ENCODE measurements at places on chromosomes 11 and 22.

DNA sequence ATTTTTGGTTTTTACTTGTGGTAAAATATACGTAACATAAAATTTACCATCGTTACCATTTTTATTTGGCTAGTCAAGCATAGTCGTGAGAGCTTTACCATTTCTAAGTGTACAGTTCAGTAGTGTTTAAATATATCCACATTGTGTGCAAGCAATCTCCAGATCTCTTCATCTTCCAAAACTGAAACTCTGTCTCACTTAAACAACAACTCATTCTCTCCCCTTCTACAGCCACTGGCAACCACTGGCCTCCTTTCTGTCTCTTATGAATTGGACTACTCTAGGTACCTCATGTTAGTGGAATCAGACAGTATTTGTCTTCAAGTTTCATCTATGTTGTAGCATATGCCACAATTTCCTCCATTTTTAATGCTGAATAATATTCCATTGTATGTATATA lies 37.4 kb downstream of the SMC1B start:
- no peak for DNase-seq

- no peak for DNase-seq
These were observed 62.5 kb downstream of the TIMP3 start for GRCh38 chr22:32864041-32864440.

DNA sequence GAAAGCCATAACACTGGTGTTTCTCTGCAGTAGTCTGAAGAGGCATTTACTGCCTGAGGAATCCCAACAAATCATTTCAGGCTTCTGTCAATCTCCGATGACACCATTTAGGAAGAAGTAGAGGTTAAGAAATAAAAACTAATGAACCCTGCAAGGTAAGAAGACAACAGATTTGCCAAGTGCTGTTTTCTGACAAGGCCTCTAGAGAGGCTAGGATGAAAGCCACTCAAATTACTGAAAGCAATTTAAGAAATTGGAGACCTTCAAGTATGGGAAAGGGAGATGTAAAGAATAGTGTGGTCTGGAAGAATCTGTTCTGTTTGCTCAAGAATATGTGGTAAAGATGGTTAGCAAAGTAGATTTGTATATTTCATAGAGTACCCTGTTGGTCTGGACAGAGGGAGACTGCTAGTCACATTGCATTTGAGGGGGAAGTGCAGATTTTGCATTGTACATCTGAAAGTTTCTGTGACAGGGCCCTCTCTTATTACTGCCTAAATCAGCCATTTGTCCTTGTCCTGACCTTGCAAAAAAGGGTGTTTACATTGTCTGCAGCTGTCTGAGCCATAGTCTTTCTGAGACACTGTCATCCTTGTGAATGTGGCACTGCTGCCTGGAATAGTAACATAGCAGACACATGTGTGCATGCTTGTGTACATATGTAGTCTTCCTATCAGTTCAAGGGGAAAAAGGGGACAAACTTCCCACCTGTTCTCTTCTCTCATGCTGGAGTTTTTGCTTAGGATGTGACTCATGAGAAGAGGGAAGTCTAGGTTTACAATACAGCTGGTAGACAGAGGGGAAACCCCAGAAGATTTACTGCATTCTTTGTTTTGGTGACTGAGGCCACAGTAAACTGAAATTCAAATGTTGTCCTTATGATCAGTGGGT lies 640.2 kb upstream of the KIRREL3 start:
- no peak for DNase-seq

- DNase-seq: no peak
These were observed 58.4 kb downstream of the TRMU start for GRCh38 chr22:46393873-46394272.

- DNase-seq: no peak
These were observed 718 bp upstream of the CCDC88B start for GRCh38 chr11:64339286-64339685.

DNA sequence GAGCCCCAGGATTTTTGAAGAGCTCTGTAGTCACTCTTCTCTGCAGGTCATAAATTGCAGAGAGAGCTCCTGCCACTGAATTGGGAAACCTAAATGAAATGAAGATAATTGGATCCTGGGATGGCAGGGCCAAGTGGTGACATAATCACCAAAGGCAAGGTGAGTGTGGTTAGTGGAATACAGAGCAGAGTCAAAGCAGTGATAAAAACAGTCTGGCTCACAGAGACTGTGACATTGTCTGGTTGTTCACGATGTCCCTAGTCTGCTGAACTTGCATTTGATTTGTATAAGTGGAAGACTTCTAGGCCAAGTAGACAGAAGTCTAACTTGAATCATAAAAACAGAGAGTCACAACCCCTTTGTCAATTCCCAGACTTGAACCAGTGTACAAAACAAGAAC lies 26.8 kb upstream of the SPATA19 start:
- DNase-seq: no peak

DNA sequence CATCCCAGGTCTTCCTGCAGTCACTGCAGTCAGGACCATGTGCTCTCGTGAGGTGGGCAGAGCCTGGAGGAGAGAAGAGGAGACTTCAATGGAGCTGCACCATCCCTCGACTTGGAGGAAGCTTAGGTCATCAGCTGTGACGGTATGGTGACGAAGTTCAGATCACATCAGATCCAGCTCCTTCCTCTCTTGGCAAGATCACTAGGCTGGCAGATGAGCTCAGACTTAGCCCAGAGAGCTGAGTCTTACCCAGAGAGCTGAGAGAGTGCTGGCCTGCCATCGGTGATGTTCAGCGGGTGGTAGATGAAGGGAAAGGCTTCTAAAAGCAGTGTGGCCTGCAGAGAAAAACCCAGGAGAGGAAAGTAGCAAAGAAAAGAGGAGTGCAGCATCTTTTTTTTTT lies 1.8 kb upstream of the SLC15A3 start:
- no peak for DNase-seq

GRCh38 chr11:65692367-65692766 lies 19.7 kb upstream of the KAT5 start:
- no peak for DNase-seq

GRCh38 chr11:69801513-69802335 lies 17.5 kb downstream of the FGF3 start:
- DNase-seq: no peak

DNA sequence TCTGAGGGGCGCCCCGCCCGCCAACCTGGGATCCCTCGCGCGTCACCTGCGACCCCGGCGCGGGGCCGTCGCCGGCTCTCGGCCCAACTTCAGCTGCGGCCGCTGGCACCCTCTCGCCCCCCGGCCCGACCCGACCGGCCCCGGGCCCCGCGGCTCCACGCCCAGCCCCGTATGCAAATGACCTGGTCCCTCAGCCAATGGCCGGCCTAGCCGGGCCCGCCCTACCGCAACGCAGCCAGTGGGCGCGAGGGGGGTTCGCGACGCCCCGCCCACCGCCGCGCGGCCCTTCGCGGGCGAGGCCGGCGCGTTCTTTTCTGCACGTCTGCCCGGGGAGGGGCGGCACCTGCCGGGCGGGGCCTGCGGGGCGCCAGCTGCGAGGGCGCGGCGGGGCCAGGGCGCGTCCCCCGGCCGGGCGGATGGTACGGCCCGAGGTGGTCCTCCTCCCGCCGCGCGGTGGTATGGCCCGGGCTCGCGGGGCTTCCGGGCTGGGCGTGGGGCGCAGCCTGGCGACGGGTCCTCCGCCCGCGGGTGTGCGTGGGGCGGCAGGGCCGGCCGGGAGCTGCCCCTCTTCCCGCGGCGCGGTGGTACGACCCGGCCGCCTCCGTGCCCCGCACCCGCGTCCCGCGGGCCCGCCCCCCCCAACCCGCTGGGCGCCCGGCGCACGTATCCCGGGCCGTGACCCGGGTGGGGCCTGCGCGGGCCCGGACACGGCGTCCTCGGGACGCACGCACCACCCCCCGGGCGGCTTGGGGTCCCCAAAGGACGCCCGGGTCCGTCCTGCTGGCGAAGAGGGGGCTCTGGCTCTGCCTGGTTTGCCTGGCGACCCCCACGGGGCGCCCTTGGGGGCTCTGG lies 7.7 kb upstream of the PHRF1 start:
- DNase-seq: peak; percentile 73

DNA sequence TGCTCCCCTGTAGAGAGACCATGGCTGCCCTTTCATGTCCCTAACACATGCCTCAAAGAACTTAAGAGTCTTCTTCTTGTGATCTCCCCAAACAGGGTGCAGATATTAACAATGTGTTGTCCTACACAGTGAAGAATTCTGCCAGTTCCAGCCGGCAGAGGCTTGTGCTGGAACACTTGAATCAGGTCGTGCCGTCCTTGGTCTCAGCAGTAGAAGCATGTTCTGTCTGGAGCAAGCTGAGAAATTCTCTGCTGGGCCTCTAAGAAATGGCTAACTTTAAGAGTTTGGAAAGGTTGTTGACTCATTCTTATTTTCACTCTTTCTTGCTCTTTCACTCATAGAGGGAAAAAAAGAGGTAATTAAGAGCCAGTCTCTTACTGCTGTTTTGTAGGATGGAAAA lies 71.1 kb upstream of the SLC25A18 start:
- no peak for DNase-seq

DNA sequence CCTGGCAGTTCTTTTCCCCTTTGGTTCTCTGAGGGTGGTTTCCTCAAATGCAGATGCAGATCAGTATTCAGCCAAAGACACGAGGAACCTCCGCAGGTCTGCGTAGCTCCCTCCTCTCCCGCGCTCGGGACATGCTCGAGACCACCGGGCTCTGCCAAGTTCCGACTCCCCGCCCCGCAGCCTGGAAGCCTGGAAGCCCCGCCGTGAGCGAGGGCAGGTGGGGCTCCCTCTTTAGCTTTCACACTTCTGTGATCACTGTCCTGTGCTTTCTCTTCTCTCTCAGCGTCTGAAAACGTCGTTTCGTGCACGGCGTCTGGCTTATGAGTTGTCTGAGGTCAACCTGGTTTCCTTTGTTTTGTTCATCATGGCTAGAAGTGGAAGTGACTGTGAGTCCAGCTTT lies 26.6 kb downstream of the ZBED4 start:
- no peak for DNase-seq

DNA sequence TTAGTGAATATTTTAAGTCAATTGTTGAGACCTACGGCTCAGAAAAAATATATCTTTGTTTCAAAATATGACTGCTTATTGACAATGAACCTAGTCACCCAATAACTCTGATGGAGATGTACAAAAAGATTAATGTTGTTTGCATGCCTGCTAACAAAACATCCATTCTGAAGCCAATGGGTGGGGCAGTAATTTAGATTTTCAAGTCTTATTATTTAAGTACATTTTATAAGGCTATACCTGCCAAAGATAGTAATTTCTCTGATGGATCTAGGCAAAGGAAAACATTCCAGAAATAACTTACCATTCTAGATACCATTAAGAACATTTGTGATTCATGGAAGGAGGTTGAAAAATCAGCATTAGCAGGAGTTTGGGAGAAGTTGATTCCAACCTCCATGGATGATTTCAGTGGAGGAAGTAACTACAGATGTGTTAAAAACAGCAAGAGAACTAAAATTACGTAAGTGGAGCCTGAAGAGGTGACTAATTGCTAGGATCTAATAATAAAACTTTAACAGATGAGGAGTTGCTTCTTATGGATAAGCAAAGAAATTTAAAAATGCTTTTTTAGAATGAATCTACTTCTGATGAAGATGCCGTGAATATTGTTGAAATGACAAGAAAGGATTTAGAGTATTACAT lies 26.4 kb upstream of the OR8D2 start:
- DNase-seq: no peak

GRCh38 chr11:17351172-17351509 lies 459 bp upstream of the NCR3LG1 start:
- no peak for DNase-seq
